ENCODE measurements at places on chromosomes 12 and 14.
A peak's percentile ranks its signal among the peaks of the same experiment; 100 is the strongest.

DNA sequence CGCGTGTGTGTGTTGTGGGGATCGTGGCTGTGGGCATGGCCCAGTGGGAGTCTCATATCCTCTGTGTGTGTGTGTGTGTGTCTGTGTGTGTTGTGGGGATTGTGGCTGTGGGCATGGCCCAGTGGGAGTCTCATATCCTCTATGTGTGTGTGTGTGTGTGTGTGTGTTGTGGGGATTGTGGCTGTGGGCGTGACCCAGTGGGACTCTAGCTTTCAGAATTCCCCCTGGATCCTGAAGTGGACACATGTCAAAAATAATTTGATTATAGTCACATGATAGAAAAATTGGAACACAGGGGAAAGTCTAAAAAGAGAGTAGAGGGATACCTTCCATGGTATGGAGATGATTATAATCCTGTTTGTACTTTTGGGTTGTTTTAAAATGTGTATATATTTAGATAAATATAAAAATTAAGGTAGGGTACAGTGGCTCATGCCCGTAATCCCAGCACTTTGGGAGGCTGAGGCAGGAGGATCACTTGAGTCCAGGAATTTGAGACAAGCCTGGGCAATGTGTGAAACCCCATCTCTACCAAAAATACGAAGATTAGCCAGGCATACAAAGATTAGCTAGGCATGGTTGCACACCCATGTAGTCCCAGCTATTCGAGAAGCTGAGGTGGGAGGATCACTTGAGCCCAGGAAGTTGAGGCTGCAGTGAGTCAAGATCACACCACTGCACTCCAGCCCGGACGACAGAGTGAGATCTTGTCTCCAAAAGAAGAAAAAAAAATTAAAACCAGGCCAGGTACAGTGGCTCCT lies 11.0 kb downstream of the PAPLN start:
- DNase-seq = no peak

- DNase-seq = no peak
Measured at GRCh38 chr14:101075025-101075800, 171.7 kb upstream of the RTL1 start.

DNA sequence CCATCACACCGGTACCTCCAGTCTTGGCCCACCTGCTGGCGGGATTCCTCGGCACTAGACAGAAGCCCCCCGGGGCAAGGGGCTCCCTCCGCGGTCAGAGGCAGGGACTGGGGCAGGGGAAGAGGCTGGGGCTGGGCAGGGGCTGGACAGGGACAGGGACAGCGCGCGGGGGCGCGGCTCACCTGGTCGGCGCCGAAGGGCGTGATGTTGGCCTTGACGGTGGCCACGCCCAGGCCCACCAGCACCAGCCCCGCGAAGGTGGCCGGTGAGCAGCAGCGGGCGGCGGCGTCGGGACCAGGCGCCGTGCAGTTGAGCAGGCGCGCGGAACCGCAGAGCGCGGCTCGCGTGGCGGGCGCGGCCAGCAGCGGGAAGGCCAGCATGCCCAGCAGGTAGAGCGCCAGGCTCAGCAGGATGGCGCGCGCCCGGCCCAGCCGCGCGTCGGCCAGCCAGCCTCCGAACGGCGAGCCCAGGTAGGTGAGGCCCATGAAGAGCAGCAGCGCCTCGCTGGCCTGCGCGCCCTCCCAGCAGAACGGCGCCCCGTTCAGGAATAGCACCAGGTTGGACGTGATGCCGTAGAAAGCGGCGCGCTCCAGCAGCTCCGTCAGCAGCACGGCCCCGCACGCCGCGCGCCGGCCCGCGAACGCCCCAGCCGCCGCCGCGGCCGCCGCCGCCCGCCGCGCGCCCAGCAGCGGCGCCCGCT lies 392 bp downstream of the SLC15A4 start:
- DNase-seq = no peak

DNA sequence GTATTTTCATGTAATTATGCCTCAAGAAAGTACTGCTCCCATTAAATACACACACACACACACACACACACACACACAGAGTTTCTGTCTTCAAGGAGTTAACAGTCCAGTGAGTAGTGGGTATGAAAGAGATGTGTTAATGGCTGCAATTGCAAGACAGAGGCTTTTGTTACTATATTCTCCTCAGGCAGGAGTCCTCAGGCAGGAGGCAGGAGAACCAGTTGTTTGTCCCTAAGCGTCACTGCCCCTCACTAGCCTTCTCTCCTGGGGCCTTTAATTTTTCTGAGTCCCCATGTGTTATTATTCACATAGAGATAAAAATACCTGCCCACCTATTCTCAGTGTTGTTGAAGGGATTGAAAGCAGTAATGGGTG lies 31.2 kb downstream of the DAD1 start:
- DNase-seq = no peak

DNA sequence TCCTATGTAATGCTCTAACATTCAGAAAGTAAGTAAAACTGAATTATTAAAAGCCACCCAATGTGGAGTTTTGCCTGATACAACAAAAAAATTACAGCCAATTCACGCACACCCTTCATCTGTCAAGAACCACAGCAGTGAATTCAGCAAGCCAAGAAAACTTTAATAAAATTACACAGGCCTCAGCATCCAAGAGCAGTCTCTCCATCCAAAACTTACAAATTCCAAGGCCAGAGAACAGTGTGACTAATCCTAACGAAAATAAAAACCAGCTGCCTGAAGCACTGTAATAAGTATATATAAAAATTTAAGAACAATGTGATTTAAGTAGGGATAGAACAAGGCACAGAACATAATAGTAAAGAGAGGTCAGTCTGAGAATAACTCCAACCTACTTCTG lies 54.2 kb downstream of the SIX6 start:
- DNase-seq = no peak

GRCh38 chr12:125247477-125247876 lies 182.2 kb downstream of the AACS start:
- DNase-seq = no peak

DNA sequence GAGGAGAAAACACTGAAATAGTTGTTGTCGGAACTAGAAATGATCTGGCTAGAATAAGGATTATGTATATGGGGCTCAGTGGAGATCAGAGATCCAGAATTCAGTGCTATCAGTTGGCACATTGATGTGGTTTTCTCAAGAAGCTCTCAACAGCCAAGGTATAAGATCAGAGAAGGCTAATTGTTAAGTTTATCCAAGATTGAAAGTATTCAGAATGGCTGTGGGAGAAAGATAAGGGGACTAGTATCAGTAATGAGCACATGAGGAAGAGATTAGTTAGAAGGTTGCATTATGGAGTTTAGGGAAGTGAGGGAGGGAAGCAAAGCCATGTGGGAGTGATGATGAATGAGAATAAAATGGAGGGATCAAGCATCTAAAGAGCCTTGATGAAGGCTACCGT lies 128.1 kb upstream of the MIS18BP1 start:
- no peak for DNase-seq

DNA sequence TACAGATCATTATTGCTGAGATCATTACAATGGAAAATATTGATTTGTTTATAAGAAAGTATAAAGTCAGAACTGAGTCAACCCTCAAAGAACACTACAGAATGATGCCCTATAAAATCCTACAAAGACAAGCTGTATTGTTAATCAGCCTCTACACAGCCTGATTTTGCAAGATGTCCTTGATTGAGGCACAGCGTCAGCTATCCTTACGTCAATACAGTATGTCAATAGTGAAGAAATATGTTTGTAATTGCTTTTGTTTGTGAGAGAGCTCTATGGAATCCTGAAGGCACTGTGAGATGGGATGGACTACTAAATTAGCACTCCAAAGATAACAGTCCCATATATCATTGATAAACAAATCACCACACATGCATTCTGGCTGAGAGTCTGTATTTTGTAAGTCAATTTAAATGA lies 70.7 kb downstream of the RASSF9 start:
- no peak for DNase-seq

GRCh38 chr14:90583427-90583826 lies 186.6 kb downstream of the CALM1 start:
- no peak for DNase-seq

- DNase-seq = no peak
Measured at GRCh38 chr12:129530984-129531383, 372.8 kb downstream of the TMEM132D start.

DNA sequence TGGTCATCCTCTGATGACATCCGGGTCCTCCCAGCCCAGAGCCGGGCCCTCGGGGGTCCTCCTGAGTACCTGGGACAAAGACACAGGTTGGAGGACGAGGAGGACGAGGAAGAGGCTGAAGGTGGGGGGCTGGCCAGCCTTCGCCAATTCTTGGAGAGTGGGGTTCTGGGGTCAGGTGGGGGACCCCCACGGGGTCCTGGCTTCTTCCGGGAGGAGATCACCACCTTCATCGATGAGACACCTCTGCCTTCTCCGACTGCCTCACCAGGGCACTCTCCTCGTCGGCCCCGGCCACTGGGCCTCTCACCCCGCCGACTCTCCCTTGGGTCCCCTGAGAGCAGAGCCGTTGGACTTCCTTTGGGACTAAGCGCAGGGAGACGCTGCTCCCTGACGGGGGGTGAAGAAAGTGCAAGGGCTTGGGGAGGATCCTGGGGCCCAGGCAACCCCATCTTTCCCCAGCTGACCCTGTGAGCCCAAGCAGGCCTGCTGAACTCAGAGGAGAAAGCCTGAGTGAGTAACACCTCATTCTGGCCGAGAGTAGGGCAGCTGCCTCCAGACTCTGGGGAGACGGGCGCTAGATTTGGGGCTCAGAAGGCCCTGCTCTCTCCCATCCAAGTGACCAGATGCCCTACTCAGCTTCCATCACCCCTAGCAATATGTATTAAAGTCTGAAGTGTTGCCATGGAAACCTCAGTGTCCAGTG lies 1.3 kb upstream of the P3H3 start:
- DNase-seq = no peak

- no peak for DNase-seq
Measured at GRCh38 chr12:55515696-55516095, 23.5 kb downstream of the OR6C68 start.

- DNase-seq = peak; percentile 30
Measured at GRCh38 chr14:80996049-80996901, 40.9 kb downstream of the TSHR start.

- DNase-seq = no peak
Measured at GRCh38 chr12:98721204-98721702, 76.2 kb downstream of the APAF1 start.

DNA sequence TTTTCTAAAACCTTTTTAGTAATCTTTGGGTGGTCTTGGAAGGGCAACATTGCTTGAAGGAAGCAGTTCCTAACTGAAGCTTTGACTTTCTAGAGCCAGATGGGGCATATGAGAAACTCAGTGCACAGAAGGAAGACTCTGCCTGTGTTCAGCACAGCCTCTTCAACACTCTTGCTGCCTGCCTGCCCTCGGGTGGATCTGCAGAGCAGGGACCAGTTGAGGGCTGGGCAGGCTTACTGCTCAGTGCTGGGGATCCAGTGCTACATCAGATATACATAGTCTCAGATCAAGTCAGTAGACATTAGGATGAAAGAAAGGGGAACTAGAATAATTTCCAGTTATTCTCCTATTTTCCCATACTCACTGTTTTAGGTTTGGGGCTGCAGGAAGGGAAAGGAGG lies 29.5 kb upstream of the TMX1 start:
- no peak for DNase-seq
